ENCODE measurements at places on chromosomes 16 and 17.

GRCh38 chr17:21463779-21464407 lies 87.7 kb downstream of the KCNJ12 start:
- DNase-seq, result no peak

GRCh38 chr16:15672514-15673167 lies 22.6 kb downstream of the NDE1 start:
- DNase-seq, result peak; percentile 84

DNA sequence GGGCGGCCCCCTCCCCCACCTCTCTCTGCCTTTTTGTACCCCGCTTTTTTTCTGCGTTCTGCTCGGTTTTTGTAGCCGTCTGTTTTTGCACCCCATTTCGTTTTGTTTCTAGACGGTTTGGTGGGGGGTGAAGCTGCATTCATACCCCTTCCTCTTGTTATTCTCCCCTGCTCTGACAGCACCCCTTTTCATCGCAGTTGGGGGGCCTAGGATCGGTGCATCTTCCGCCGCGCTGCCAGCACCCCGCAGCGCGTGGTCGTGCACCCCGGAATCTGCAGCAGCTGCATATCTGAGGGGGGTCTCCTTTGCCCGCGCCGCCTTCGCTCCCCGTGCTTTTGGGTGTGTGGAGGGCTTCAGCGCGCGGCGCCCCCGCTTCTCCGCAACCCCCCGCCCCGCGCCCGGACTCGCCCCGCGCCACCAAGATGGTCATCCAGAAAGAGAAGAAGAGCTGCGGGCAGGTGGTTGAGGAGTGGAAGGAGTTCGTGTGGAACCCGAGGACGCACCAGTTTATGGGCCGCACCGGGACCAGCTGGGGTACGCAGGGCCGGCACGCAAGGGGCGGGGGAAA lies 455 bp downstream of the ATP1B2 start:
- DNase-seq, result no peak

DNA sequence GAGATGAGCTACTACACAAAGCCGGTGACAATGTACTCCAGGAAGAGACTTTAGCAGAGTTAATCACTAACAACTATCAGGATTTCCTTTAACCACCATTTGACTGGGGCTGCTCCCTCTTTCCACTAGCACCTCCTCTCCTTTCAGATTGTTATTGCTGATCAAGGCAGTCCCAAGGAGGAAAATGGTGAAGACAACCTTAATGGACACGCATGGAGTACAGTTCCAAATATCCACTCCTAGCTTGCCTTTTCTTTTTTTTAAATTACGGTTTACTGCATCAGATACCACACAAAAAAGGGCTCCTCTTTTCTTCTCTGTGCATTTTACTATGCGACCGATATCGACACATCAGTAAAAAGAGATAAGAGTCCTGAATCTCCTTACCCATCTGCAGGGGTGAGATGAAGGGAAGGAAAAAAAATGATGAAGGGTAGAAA lies 30.9 kb downstream of the FAM222B start:
- DNase-seq, result no peak

GRCh38 chr17:50533720-50534148 lies 1.2 kb downstream of the EPN3 start:
- no peak for DNase-seq

GRCh38 chr17:55663400-55663799 lies 59.3 kb downstream of the TMEM100 start:
- no peak for DNase-seq

DNA sequence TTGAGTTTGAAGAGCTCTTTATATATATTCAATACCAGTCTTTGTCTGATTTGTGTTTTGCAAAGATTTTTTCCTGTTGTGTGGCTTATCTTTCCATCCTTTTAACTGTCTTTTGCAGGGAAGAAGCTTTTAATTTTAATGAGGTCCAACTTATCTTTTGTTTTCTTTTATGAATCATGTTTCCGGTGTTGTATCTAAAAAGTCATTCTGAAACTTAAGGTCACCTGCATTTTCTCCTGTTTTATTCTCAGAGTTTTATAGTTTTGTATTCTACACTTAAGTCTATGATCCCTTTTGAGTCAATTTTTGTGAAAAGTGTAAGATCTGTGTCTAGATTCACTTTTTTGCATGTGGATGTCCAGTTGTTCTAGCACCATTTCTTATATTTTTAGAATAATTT lies 24.6 kb upstream of the COX10 start:
- no peak for DNase-seq

DNA sequence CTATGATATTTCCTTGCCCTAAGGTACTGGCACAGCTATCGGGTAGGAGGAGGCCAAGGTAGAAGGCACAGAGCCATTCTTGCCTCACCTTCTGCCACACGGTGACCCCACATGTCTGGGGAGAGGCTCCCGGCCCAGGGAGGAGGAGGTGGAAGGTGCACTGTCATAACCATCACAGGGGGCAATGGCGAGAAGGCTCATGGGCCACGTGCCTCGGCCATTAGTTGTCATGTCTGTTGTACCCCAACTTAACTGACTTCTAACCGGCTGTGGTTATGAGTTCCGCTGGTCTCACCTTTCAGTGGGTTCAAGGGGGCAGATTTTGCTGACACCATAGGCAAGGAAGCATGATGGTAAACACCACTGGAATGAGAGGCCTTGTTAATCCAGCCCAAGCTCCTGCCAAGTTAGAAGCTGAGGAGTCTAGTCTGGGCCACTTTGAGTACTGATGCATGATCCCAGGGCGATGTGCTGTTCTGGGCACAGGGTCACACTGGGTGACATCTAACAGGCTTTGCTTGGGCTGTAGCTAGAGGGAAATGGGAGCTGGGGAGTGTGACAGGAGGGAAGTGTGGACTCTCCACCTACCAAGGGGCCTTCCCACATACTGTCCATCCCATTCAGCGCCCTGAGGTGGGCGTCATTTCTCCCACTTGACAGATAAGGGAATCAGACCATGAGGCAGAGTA lies 39.6 kb downstream of the HLF start:
- DNase-seq, result no peak

DNA sequence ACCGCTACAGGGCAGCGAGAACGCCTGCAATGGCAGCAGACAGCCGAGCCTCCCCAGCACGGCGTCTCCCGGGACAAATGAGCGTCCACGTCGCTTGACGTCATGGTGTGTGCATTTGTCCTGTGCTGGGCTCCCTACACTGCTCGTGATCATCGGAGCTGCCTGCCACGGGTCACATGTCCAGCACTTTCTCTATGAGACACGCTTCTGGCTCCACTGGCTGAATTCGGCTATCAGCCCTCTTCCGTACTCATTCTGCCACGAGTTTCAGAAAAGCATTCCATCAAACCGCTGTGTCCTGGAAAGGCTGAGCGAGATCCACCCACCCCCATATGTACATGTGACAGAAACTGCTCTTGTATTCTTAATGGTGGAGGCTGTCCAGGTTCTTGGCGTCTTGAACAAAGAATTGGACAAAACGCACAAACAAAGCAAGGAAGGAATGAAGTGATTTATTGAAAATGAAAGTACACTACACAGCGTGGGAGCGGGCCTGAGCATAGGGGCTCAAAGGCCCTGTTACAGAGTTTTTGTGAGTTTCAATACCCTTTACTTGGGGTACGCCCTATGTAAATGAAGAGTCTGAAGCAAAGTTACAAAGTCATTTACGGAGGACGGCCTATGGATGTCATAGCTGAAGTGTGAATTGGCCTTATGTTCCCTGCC lies 28.5 kb upstream of the SHCBP1 start:
- DNase-seq, result no peak

DNA sequence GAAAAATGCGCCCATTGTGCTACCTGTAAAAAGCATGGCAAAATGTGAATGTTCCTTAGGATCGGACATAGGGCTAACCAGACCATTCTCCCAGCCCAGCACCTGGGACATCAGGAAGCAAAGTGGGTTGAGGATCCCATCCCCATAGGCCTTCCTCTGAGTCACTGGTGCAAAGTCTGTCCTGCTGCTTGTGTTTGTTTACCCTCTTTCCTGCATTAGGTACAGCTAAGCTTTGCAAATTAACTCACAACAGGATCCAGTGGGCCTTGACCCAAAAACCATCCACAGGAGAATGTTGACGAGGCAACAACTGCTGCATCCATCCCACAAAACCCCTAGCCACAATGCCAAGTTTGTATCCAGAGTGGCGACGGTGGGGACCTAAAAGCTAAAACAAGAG lies 106.2 kb downstream of the GRIN2A start:
- DNase-seq, result no peak

- DNase-seq, result no peak
Observed at GRCh38 chr17:32723310-32723955, 153.5 kb downstream of the MYO1D start.

GRCh38 chr16:35752012-35752772 lies 2292.8 kb downstream of the TP53TG3F start:
- no peak for DNase-seq

DNA sequence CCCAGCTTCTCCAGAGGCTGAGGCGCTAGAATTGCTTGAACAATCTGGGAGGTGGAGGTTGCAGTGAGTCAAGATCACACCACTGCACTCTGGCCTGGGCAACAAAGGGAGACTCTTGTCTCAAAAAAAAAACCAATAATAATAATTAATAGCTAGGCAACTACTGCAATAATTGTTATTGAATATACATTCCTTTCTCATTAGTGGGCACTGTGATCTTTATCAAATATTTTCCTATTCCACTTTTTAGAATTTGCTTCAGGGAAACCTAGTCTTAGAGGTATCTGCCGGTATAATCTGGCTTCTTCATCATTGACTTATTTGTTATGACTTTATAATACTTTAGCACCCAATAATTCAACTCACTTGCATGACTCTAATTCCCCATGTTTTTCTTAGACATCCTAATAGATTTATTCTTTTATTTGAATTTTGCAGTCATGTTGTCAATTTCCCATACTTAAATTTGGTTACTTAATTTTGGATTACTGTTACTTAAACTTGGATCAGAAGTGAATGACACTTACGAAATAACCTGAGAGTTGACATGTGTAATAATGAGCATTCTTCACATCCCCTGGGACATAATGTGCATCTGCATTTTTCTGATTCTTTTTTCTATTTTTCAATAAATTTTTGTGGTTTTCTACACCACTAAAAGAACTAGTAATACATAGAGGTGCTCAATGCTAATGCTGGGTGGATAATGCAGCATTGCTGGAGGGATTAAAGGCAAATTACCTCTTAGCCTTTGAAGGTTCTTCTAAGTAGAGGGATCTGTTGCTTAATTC lies 25.0 kb upstream of the KCNJ16 start:
- no peak for DNase-seq
